KG1 (cell line): ENCODE measurements at places on chromosomes 2 and 18.

- no peak for DNase-seq
These were observed 135.2 kb upstream of the NFATC1 start for GRCh38 chr18:79260510-79260909.

GRCh38 chr2:48132271-48132625 lies 225.9 kb upstream of the FBXO11 start:
- no peak for DNase-seq

- no peak for DNase-seq
These were observed 4.4 kb upstream of the CCDC150 start for GRCh38 chr2:196635156-196635555.

- DNase-seq, result no peak
These were observed 158.6 kb upstream of the RAB6C start for GRCh38 chr2:129820908-129821307.

DNA sequence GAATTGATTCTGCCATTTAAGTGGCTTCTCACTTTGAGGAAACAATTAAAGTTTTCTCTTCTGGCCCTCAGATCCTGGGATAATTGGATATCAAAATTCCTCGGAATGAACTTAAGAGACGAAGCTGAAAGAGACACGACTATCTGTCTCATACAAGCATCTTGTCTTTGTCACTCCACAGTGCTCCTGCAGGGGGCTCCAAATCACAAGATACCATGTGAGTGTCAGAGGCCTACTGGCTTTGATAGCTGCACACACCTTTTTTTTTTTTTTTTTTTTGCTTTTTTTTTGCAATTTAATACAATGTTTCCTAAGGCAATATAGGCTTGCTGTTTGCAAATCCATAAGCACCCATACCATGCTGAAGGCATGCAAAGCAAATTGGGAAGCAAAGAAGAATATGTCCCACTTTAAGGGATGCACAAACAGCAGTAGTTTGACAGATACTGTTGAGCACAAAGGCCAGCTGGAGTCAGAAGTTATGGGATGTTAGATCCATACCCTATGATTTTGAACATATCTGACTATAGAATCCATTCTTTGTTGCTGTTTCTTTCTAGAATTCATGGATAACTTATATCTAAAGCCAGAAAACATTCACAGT lies 109.0 kb upstream of the CBLN2 start:
- peak; percentile 6 for DNase-seq

GRCh38 chr18:35624146-35624545 lies 42.6 kb downstream of the GALNT1 start:
- no peak for DNase-seq

GRCh38 chr18:45916302-45916701 lies 50.8 kb downstream of the EPG5 start:
- DNase-seq, result no peak

GRCh38 chr2:147425437-147426029 lies 419.3 kb upstream of the ACVR2A start:
- DNase-seq, result no peak

DNA sequence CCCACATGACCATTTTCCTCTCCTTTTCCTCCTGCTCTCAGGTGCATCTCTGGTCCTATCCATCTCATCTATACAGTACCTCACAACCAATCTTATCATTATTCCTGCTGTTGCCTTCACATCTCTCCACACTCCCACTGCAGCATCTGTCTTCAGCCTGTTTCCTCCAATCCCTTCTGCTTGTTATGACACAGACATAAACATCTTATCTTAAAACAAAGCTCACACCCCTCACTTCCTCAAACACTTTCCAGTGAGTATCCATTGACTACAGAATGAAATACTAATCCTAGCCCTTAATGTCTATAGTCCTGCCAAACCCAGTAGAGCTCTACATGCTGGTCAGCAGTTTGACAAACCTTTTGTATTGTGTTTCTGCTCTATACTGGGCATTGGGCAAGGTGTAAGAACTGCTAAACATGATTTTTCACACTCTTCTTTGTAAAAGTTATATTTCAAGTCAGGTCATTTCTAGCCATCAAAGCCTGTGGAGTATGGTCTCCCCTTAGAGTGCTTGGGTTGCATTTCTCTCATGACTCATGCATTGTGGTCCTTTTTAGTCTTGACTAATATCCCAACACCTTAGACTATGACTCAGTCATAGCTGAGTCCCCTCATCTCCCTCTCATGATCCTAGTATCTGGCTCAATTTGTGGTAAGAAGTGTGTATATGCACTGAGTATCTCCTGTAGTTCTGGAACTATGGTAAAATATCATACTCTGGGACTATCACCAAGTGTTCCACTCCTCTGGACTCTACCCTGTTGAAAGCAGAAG lies 187.0 kb downstream of the CYRIA start:
- DNase-seq, result peak; percentile 51

DNA sequence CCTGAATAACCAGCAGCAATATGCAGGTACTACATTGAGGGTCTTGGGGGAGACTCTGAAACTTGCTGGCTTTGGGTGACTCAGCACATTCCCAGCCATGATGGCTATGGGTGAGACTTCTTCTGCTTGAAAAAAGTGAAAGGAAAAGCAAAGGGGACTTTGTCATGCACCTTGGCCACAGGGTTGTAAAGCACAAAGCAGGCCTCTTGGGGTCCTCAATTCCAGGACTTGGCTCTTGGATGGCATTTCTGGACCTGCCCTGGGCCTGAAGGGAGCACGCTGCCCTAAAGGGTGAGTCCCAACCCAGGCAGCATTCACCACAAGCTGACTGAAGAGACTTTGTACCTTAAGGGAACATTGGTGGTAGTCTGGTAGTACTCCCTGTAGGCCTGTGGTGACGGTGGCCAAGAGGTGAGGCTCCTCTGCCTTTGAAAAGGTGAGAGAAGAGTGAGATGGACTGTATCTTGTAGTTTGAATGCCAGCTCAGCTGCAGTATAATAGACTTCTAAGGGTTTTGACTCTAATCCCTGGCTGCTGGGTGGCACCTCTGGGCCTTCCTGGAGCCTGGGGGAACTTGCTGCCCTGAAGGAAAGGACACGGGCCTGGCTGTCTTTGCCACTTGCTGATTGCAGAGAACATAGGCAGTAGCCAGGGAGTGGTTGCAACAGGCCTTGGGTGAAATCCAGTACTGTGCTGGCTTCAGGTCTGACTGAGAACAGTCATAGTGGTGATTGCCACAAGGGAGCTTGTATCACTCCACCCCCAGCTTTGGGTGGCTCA lies 36.5 kb upstream of the CYTIP start:
- no peak for DNase-seq

GRCh38 chr2:134869946-134870736 lies 31.7 kb downstream of the ACMSD start:
- DNase-seq, result no peak

DNA sequence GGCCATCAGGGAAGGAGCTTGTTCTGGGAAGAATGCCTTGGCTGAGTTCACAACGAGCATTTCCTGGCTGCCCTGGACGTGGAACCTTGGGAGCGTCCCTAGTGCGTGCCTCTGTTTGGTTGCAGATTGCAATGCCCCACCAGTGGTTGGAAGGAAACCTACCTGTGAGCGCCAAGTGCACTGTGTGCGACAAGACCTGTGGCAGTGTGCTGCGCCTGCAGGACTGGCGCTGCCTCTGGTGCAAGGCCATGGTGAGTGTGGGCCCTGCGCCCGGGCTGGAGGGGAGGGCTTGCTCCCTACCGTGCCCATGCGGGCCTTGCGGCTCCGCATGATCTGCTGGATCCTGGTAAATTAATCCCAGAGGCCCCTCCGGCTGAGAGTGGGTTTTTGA lies 81.9 kb downstream of the DGKD start:
- DNase-seq, result no peak

- no peak for DNase-seq
These were observed 9.9 kb upstream of the GAREM1 start for GRCh38 chr18:32480581-32480980.

GRCh38 chr2:61074100-61074499 lies 8.4 kb downstream of the SANBR start:
- no peak for DNase-seq

- DNase-seq, result no peak
These were observed 109.7 kb downstream of the LDLRAD4 start for GRCh38 chr18:13328213-13328612.

DNA sequence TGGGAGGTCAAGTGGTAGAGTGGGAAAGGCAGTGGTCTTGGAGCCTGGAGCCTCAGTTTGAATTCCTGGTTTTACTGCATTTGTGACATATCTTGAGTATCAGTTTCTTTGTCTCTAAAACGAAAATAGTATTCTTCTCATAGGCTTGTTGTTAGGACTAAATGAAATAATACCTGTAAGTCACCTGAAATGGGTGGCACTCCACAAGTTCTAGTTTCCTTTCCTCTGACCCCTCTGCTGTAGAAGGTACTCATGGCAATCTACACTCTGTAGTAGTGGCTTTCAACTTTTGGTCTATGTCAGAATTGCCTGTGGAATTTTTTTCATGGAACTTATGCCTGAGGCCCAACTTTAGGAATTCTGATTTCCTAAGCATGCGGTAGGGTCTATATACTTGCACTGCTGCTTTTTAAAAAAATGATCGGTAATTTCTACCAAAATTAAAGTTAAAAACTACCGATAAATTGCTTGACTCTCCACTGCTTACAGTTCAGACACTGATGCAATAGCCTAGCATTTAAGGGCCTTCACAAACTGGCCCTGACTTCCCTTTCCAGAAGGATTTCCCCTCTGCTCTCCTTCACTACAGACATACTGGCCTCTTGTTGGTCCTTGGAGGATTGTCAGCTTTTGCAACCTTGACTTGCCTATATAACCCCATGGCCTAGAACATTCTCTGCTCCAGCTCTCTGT lies 47.2 kb downstream of the PLEK start:
- DNase-seq, result no peak

DNA sequence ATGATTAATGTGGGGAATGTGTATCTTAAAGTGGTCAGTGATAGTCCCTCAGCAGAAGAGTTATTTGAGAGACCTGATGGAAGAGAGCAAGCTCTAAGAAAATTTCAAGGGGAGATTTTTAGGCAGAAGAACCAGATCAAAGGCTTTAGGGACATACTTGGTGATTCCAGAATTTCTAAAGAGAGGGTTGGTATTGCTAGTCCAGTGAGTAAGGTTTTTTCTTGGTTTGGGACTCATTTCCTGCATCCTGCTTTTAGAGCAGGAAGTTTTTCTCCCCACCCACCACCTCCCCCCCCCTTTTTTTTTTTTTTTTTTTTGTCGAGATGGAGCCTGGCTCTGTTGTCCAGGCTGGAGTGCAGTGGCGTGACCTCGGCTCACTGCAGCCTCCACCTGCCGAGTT lies 42.7 kb upstream of the DYSF start:
- DNase-seq, result no peak

- no peak for DNase-seq
These were observed 536 bp downstream of the PDE1A start for GRCh38 chr2:182426082-182426917.

DNA sequence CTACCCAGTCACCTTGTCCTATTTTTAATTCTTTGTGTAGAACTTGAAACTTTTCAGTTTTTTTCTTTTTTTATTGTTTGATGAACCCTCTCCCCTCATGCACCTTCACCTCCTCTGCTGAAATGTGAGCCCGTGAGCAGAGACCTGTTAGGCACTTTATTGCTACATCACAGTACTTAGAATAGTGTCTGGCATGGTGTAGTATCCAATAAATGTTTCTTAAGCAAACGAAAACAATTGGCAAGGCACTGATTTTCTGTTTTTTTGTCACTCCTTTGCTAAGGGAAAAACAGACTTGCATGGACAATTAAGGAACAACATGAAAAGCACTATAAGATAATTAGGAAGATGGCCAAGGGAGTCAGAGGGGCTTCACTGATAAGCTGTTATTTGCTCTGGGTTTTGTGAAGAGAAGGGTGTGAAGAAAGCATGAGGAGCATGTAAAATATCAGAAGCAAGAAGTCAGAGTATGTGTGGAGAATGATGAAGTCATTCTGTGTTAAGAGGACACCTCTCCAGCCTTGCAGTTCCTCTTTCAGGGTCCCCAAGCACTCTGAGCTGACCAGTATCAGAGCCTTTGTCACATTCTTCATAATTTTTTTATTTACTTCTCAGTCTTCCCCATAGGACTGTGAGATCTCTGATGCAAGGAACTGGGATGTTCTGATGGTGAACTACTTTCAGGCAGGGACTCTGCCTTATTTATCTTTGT lies 99.7 kb upstream of the CAVIN2 start:
- DNase-seq, result no peak

DNA sequence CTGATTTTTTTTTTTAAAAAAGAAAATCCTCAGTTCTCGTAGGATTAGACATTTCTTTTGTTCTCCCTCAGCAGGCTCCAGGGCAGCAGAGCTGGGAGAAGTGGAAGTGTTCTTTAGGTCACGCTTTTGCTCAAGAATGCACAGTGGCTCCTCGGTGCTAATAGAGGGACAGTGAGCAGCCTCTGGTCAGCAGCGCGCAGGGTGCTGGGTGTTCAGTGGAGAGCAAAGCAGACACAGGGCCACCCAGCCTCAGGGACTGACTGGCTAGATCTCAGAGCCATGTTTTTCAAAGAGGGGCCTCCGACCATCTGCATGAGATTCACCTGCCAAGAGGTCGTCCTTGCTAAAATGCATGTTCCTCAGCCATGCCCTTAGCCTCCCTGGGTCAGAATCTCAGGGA lies 218.8 kb downstream of the HAUS1 start:
- DNase-seq, result no peak

DNA sequence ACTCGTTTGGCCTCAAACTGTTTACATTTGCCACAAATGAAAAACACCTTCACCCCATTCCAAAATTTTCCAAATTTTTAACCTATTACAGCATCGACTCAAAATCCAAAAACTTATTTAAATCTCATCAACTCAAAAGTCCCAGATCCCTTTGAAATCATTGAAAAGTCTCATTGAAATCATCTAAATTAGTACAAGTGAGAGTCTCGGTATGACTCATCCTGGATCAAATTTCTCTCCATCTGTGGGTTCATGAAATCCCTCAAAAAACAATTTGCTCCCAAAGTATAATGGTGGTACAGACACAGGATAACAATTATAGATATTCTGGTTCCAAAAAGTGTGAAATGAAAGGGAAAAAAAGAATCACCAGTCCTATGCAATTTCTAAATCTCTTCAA lies 65.1 kb downstream of the LRP1B start:
- DNase-seq, result no peak

GRCh38 chr18:78145096-78145495 lies 834.5 kb upstream of the SALL3 start:
- DNase-seq, result no peak

GRCh38 chr18:68402784-68403183 lies 312.1 kb downstream of the TMX3 start:
- DNase-seq, result no peak

DNA sequence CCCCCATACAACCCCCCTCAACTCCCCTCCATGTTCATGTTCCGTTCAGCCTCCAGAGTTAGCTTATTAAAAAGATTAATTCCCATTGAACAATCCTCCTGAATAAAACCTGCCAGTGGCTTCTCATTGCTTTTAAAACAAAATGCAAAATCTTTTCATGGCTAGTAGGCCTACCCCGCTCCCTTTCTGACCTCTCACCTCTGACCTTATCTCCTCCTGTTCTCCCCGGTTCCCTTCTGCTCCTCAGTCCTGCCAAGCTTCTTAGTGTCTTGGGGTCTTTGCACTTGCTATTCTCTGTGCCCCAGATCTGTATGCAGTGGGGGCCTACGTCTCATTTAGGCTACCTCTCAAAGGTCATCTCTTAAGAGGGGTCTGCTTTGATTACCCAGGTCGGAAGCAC lies 64.3 kb downstream of the RHOB start:
- DNase-seq, result no peak

- no peak for DNase-seq
These were observed 32.7 kb downstream of the ABI2 start for GRCh38 chr2:203360833-203361430.
